ENCODE measurements at places on chromosomes 4 and X.

DNA sequence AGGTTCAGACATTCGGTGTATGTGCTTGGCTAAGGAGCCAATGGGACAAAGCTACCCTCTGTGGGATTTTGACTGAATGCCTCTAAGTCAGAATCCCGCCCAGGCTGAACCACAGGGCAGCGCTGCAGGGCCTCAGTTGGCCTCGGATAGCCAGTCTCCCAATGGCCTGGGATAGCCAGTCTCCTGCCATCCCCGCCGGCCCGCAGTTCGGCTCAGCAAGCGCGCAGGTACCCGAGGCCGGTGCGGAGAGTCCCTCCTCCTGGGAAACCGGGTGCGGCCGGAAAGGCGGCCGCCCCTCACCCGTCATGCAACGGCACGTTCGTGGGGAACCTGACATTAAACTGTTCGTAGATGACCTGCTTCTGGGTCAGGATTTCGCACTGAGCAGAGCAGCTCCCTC is 16.1 kb downstream of the PPEF2 start:
- no peak for DNase-seq

DNA sequence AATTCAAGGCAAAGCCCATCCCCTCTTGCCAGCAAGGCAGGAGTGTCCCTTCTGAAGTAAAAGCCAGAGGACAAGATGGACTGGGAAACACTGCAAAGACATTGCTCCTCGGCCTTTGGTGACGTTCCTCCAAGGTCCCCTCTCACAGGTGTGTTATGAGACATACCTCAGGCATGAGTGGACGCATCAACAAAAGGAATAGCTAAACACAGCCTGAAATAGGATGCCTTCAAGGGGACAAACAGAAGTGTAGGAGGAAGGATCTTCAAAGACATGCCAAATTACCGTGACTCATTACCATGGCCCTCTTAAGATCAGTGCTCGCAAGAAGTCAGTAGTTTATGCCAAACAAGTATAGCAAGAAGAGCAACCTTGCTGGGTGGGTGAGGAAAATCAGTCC is 6.0 kb upstream of the IDS start:
- no peak for DNase-seq

- no peak for DNase-seq
Measured at GRCh38 chrX:43677993-43678392, 21.9 kb downstream of the MAOA start.

DNA sequence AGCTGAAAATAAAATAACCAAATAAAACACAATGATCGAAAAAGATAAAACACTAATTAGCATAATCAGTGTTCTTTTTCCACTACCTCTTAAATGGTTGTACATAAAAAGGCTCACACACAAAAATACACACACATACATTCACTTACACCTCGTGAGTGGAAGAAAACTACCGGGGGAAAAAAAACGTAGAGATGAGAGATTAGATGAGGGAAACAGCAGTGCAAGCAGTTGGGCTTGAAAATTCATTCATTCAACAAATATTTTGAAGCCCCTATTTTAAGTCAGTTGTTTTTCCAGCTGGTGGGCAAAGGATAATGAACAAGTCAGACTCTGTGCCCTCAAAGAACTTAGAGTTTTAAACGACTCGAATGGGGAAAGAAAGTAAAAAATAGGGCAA is 1.0 kb downstream of the TBCK start:
- no peak for DNase-seq

DNA sequence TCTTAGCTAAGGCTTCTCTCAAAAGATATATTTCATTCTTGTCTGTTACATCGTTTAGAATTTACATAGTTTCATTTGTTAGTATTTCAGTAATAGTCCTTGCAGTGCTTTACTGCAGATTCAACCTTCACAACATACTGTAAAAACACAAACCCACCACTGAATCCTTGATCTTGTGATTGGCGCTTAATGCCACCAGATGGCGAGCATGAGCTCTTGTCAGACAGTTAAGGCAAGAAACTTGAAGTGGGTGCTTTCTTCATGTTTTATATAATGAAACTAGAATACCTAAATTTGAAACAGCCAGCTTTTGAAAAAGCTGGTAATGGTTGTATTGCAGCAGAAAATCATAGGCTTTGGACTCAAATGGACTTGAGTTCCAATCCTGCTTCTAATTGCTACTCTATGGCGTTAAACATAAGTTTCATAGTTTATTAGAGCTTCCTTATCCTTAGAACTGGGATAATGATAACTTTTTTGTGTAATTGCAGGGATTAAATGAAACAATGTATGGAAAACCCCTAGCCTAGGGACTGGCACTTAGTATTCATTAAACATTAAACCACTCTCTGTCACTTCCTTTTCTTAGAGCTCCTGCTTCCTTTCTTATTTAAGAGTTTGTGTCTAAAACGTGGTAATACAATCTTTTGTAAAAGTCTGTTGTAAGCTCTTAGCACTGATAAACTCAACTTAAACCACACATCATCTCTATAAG is 95.1 kb downstream of the USP9X start:
- DNase-seq = peak; percentile 34

DNA sequence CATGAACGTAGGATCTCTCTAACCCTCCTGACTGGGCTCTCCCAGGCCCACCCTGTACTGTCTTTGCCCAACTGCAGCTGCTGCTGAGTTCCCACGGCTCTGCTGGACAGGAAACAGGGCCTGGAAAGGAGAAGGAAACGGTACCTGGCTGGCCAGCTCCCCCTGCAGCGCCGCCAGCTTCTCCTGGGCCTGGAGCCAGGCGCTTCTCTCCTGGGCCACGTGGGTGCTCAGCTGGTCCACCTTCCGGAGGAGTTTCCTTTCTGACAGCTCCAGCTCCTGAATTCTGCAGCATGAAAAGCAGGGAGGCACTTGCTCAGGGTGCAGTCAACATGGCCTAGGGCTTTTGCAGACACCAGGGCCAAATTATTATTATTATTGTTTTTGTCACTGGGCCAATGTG is 6.5 kb downstream of the C4orf50 start:
- DNase-seq = peak; percentile 72

- DNase-seq = no peak
Measured at GRCh38 chrX:97860226-97860625, 976.5 kb downstream of the RPA4 start.

DNA sequence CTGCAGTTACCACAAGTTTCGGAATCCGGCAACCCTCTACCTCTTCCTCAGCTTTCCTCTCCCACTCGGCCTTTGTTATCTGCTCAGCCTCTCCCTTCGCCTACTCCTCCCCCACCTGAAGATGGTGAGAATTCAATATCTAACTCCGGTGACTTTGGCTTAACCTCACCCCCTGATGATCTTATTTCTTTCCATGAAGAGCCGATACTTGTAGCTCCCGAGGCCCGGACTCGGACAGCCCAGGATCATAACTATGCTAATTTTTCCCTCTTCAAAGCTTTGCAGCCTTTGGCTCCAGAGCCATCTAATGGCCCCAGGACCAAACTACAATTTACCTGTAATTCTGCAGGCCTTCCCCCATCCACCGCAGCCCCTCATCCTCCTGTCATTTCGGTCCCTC is 32.0 kb upstream of the MGST2 start:
- DNase-seq = peak; percentile 39

DNA sequence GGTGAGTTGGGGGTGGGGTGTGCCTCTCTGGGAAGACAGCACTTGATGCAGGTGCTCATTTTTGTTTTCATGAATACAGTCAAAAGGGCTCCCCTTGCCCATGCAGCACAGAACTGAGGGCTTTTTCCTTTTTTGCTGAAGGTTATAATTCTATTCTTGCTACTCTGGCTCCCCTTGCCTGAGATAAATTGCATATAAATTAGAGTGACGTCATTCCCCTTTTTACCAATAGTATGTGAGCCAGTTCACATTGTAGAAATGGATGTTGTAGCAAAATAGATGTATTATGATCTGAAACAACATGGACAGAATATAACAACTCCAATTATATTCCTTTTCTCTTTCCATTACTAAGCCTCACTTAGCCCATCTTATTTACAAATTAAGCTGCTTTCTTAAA is 28.4 kb downstream of the CXorf58 start:
- DNase-seq = no peak

GRCh38 chr4:118388606-118389005 is 35.8 kb upstream of the PRSS12 start:
- DNase-seq = peak; percentile 23

- no peak for DNase-seq
Measured at GRCh38 chrX:72526534-72527508, 45.8 kb downstream of the HDAC8 start.

- no peak for DNase-seq
Measured at GRCh38 chr4:54607067-54607466, 50.7 kb upstream of the KIT start.

DNA sequence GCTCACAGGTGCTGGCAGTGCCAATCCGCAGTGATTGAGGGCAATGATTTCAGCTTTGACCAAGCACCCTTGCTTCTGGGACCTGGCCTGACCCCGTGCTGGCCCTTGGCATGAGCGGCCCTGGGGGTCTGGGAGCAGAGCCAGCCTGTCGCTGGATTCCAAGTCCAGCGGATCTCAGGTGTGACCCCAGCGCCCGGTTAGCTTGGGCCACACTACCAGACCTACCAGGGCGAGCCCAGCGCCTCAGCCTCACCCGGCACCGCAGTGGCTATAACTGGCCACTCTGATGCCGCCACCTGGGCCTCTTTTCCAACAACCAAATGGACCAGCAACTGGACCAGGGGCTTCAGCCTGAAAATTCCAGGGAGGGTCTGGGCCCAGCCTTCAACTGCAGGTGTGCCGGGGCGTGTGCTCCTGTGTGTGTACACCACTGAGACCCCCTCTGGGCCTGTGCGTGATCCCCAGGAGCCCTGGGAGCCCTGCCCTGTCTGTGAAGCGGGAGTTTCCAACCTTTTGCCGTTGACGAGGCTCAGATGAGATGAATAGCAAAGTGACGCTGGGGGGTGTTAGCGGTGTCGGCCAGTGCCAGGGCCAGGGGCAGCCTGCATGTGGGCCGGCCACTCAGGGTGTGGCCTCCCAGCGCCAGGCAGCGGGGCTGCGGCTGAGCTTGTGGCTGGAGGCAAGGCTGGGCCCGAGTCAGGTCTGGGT is 658 bp downstream of the SH3TC1 start:
- DNase-seq = no peak

DNA sequence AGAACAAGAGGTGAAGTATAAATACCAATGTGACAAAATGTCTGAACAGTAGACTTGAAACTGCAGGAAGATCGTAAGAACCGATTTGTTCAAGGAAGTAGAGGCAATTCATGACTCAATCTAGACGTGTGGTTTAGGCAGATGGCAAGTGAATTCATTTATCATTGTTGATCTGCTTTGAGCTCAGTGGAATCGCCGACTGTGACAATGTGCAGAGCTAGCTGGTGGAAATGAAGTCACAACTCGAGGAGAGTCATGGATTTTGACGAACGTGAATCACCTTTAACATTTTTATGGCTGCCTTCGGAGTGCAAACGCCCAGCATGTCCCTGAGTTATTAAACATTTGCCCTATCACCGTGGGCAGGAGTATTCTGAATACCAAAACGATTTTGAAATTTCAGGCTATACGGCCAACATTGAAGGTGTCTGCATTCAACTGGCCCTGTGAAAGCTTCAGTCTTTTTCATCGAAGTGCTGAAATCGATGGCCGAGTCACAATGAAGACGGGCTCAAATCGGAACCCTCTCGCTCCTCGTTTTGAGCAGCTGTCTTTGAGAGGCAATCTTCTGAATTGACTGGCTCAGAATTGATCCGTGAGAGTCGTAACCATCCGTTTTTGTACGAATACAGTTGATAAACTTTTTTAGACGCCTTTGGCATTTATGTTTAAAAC is 689 bp upstream of the OGT start:
- DNase-seq = no peak

DNA sequence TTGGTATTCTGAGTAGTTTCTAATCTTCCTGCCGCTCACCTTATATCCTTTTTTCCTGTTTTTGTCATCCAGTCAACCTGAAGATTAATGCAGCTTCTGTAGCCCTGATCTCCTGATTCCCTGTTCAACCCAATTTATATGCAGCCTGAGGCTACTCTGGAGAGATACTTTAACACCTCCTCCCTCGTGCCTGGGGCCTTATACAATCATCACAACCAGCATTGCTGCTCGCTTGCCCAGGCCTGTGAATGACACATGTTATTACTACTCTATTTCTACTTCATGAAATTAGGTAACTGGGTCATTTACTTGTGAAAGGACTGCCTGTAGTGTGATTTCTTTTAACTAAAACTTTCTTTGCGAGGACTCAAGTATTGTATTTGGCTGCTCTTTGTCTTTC is 33.7 kb upstream of the WDR17 start:
- no peak for DNase-seq

GRCh38 chrX:1466971-1467561 is 14.4 kb upstream of the ASMTL start:
- no peak for DNase-seq

DNA sequence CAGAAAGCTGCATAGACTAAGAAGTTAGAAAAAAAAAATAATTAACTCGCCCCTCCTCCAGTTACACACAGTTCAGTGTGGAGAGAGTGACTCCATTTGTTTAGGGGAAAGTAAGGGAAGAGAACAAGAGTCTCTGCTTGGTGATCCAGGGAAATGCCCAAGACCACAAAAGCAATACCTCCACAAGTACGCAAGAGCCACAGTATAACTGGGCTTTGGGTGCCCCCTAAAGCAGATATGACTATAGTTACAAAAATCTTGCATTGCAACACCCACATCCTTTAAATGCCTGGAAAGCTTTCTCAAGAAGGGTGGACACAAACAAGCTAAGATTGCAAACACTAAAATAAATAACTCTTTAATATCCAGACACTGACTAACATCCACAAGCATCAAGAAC is 164.2 kb upstream of the NRK start:
- DNase-seq = no peak

- DNase-seq = no peak
Measured at GRCh38 chr4:66351761-66352160, 681.5 kb upstream of the EPHA5 start.

- DNase-seq = no peak
Measured at GRCh38 chrX:38045538-38046096, 39.3 kb downstream of the SYTL5 start.

DNA sequence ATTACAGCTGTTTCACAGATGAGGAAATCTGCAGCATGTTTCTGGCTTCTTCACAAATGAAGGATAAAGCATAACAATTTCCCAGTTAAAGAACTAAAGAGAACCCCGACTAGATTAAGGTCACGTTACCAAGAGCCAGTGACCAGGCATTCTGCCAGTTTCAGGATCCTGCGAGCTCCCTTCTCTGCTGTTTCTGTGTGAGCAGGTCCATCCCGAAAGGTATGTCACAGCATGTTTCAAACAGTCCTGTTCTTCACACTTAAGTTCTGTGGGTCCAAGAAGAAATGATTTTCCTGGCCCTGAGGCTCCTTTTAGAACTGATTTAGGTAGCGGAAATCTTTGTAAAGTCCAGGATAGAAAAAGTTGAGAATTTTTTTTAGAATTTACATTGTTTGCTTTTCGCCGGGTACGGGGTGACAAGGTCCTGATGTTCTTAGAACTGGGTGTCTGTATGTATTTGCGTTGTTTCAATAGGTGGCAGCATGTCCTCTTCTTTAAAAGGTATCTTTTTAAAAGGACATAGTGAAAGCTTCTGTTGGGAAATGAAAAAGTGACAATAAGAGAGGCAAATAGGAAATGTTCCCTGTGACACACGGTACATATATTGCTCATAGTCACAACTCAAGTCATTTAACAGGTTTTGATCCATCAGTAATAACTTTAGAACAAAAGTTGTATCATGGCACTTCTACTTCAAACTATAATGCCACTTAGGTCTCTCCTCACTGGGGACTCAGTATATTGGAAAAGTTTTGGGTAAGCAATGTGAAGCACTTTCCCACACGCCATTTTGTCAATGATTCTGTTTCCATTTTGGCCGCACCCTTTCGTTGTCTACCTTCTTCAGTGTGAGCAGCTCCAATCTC is 18.4 kb downstream of the IL21 start:
- DNase-seq = no peak

GRCh38 chrX:80489166-80489565 is 68.9 kb downstream of the TENT5D start:
- DNase-seq = no peak

GRCh38 chr4:21628916-21629610 is 319.5 kb downstream of the KCNIP4 start:
- no peak for DNase-seq

Measured in BE2C (cell line).